ENCODE measurements at places on chromosomes 2 and 18.

DNA sequence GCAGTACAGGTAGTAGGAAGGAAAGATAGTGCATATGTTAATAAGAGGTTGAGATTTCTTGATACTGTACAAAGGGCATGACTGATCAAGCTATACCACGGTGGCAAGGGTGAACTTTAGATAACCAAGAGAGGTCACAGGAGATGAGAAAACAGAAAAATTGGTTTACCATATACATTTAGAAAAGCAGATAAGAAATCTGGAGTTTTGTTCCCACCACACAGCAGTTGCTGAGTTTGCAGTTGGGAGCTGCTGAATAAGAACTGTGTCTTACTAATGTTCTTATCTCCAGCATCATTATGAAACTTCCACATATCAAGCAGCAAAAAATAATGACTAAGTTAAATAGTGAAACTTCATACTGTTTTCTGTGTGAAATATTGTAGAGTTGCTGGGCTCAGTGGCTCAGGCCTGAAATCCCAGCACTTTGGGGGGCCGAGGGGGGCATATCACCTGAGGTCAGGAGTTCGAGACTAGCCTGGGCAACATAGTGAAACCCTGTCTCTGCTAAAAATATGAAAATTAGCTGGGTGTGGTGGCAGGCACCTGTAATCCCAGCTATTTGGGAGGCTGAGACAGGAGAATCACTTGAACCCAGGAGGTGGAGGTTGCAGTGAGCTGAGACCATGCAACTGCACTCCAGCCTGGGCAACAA is 12.0 kb upstream of the IMPACT start:
- no peaks in the 10 kb centered on the region for H3K4me1 ChIP-seq
- DNase-seq, result no peak
- no peaks in the 10 kb centered on the region for H3K27me3 ChIP-seq
- H3K36me3 ChIP-seq, result no peaks in the 10 kb centered on the region

DNA sequence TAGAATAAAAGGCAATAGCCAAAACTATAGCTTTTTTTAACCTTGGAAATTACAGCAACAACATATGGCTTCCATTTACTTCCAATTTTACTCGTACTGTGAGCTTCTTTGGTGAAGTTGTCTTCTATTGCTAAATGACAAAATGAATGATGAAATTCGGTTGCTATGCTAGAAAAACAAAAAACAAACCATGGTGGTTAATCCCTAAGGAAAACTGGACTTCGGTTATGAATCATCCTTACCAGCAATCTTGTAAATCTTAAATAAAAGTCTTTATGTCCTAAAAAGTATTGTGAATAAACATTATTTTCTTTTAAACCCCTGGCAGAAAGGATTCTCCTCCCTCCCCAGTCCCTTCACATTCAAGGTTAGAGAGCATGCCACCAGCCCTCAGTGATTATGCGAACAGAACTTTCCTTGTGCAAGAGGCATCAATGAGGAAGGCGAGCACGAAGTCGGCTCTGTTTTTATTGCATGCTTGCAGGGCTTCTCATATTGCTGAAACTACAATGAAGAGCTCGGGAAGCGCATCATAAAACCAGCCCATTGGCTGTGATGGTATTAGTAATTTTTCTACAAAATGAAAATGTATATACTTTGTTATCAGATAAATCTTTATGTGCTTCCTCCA is 62.9 kb downstream of the ZNF521 start:
- no peak for DNase-seq
- no peaks in the 10 kb centered on the region for H3K27me3 ChIP-seq
- H3K4me1 ChIP-seq, result peaks cover 21% of the 10 kb centered on the region
- H3K36me3 ChIP-seq, result no peaks in the 10 kb centered on the region
- H3K27ac ChIP-seq, result no peak overlapping the region

DNA sequence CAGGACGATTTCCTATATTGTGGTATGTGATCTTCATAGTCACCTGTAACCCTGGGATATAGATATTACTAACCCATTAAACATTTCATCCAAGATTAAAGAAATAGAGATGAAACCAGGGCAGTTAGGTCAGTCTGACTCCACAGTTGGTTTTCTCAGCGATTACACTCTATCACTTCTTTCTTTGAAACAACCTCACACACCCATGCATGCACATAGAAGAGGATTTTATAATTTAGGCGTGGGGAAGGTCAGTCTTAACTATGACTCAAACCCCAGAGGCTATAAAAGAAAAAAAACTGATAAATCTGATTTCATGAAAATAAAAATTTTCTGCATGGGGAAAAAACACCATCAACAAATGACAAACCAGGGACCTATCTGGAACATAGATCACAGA is 54.2 kb downstream of the BCL2 start:
- H3K27me3 ChIP-seq, result no peaks in the 10 kb centered on the region
- no peak for DNase-seq
- H3K4me1 ChIP-seq, result peaks cover 7% of the 10 kb centered on the region
- H3K36me3 ChIP-seq, result no peaks in the 10 kb centered on the region
- H3K27ac ChIP-seq, result no peak overlapping the region
- no peak overlapping the region for H3K4me3 ChIP-seq

DNA sequence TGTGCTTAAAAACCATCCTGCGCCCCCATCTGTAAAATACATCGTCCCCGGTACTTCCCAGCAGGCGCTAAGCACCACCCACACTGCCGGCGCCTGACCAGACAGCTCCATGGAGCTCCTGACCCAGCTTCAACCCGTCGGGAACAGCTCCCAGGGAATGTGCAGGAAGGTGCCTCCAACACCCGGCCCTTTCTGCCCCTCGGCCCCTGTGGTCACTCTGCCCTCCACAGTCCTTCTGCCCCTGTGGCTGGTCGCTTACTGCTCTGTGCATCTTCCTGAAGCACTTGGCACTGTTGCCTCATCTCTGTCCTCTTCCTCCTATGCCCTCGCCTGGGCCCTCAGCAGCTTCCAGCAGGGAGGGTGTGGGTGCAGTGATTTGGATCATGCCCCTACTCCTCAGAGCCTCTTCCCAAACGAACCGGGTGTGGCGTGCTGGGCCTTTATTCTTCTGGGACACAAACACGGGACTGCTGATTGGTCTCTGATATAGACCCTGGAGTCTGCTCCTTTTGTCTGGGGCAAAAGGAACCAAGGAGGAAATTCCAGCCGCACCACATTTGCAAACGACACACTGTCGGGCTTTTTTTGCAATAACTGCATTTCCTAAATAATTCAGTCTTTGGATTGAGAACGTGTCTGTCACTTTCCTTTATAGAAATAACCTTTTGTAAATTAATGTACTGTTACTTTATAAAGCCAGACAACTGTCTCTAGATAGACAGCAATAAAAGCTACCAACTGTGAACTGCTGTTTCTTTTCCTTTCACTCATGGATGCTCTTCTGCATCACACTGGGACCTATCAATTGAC is 65.9 kb downstream of the ADI1 start:
- no peak overlapping the region for H3K27ac ChIP-seq
- H3K36me3 ChIP-seq, result peaks cover 73% of the 10 kb centered on the region
- H3K4me1 ChIP-seq, result no peaks in the 10 kb centered on the region

DNA sequence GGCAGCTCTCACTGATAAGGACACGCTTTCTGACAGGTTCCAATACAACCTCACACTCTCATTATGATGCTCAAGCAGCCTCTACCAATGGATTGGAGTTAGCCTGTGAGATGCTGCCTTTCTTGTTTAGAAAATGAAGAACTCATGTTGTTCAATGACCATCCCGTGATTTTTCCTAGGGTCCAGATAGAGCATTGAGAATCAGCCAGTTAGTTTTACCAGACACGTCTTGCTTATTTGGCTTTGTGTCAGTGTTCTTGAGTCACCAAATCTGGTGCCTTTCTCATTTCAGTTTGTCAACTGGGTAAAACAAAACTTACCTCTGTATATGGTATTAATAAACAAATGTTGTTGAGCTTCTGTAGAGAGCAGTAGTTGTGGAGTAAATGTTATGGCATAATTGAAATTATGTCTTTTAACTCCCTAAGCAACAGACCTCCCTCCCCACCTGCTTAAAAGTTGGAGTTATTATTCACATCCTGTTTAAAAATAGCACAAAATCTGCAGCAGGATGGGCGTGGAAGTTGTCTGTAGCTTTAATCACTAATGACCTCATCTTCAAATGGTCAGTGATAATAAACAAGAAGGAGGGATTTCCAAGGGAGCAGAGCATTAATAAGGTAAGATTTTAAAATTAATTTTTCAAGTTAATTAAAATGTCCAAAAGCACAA is 167.3 kb downstream of the HRH4 start:
- H3K4me1 ChIP-seq, result peaks cover 9% of the 10 kb centered on the region
- no peak for DNase-seq
- H3K4me3 ChIP-seq, result no peak overlapping the region
- H3K27me3 ChIP-seq, result no peaks in the 10 kb centered on the region
- H3K27ac ChIP-seq, result no peak overlapping the region
- H3K36me3 ChIP-seq, result no peaks in the 10 kb centered on the region

GRCh38 chr18:34909637-34910364 is 131.4 kb upstream of the MAPRE2 start:
- H3K27ac ChIP-seq, result no peak overlapping the region
- no peaks in the 10 kb centered on the region for H3K36me3 ChIP-seq
- no peaks in the 10 kb centered on the region for H3K27me3 ChIP-seq
- no peak overlapping the region for H3K4me3 ChIP-seq
- no peaks in the 10 kb centered on the region for H3K4me1 ChIP-seq

DNA sequence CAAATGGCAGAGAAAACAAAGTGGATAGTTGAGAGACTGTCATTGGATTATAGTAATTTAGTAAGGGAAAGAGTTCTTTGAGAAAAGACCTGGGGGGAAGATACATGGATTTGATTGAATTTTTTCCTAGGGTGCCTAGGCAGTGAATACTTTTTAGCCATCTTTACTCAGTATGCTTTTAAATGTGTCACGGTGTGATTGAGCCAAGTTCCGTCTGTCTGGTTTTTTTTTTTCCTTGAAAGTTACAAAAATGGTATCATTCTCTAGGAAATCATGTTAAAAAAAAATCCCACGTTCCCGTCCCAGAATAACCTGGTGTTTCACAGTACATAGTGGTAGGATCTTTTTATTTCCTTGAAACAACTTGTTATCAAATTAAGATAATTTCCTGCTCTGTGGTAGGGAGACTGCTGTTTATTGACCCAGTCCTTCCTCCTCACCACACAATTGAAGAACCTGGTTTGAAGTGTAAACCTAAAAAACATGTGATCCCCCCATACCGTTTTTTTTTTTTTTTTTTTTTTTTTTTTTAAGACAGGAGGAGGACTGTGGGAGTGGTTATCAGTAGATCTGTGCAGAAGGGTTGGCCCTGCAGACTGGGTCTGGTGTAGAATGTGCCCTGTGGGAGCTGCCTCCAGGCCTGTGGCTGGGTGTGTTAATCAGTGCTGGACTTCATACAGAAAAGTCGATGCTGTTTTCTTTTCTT is 55.1 kb downstream of the DGKD start:
- no peaks in the 10 kb centered on the region for H3K4me1 ChIP-seq
- no peak overlapping the region for H3K4me3 ChIP-seq
- H3K36me3 ChIP-seq, result peaks cover 7% of the 10 kb centered on the region
- H3K27ac ChIP-seq, result no peak overlapping the region
